ENCODE measurements at places on chromosomes 4 and X.

DNA sequence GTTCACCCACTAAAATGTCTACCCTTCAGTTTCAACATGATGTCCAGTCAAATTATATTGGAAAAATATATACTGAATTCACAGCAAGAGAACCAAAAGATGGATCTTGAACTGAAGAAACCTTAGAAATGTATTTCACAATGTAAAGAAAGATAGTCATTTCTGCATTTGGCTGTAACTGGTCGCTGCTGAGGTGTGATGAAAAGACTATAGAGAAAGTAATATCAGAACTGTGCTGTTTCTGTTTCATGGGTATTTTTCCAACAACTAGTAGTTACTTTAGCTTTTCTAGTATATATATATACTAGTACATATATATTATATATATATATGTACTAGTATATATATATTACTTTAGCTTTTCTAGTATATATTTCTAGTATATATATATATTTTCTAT is 91.3 kb downstream of the GPM6A start:
- no peak for DNase-seq

GRCh38 chr4:169485086-169485485 is 127.3 kb downstream of the NEK1 start:
- DNase-seq, result no peak

- DNase-seq, result no peak
Observed at GRCh38 chr4:122826079-122826527, 528 bp upstream of the FGF2 start.

DNA sequence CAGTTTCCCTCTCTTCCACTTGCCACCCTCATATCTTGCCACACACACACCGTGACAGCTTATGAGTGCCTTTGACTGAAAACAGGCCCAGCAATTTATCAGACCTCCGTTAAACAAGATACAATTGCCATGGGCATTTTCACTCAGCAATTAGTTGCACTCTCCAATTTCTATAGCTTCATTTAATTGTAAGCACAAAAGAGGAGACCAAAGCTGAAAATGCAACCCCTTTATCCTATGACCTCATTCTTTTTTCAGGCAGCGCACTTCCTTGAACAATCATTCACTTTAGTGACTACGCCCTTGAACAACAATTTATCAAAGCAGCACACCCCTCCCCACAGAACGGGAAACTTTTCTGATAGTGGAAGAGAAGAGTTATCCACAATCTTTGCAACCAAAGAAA is 4.1 kb downstream of the POF1B start:
- no peak for DNase-seq

DNA sequence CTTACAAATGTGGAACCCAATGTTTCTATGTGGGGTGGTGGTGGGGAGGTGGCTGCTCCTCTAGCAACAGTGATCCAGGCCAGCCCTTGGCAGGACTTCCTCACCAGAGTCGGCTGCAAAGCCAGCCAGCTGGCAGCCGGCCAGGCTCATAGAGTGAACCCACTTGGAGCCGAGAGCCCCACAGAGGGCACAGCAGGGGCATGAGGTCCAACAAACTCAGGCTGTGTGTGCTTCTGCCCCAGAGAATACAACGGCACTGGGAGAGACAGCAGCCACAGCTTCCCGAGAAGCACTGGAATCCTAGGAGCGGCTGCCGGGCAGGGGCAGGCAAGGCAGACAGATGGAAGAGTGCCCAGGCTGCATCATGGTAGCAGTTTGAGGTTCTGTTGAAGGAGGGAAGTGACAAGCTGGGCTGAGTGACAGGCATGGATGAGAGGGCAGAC is 23.5 kb upstream of the SOWAHD start:
- DNase-seq, result no peak

- no peak for DNase-seq
Observed at GRCh38 chr4:150329373-150329772, 251.1 kb downstream of the DCLK2 start.

GRCh38 chr4:94454405-94454804 is 2.7 kb downstream of the PDLIM5 start:
- DNase-seq, result no peak

GRCh38 chrX:6685489-6685888 is 150.6 kb upstream of the VCX3A start:
- no peak for DNase-seq

DNA sequence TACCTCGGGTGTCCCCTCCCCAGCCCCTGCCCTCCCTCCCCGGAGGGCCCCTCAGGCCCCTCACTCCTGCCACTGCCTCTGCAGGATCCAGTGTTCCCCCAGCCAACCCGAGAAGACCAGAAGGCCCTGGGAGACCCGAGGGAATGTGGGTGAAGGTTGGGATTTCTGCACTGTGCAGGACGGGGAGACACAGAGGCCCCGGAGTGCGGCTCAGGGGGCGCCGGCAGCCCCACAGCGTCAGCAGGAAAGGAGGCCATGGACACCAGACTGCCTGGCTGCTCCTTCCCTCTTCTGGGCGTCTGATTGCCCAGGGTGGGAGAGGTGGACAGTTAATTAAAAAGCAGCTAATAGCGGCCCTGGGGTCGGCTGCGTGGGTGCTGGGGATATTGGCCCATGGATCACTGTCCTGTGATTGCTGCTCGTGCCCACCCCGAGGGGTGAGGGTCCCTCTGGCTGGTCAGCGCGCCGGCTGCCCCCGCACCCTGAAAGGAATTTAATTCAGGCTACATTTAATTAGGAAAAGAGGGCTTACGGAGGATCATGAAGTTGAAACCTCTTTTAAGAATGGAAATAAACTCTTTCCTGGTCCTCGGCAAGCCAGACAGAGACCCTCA is 57.8 kb upstream of the NKX1-1 start:
- no peak for DNase-seq

DNA sequence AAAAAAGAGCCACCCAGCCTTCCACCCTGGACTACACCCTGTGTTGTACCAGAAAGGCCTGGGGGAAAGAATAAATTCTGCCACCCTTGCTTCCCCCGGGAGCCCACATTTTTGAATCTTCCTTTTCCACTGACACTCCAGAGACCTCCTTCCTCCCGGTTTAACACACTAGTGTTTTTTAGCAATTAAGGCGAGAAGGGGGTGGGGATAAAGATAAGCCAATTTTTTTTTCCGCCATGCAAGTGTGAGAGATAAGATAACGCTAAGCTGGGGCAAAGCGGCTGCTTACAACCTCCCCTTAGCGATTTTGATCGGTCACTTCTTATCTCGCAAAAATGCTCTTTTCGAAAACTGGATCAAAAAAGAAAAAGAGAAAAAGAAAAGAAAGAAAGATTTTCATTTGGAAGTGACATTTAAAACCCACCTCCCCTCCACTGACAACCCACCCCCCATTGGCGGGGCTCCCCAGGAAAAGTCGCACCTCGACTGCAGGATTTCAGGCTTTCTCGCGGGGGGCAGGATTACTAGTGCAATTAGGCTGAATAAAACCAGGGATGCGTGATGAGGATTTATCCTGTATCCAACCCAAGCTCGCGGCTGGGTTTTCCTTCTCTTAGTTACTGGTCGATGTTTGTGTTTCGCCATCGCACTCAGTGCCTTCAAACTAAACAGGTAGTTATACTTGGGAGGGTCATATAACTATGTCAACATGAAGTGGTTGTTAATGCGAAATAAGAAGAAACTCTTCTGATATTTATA is 6.0 kb upstream of the BCOR start:
- DNase-seq, result no peak

- DNase-seq, result no peak
Observed at GRCh38 chr4:37816006-37816405, 10.5 kb upstream of the PGM2 start.
